CD4-positive, alpha-beta memory T cell (primary cell): ENCODE measurements at places on chromosomes 5 and 9.

GRCh38 chr5:32753051-32753450 is 41.9 kb downstream of the NPR3 start:
- H3K27ac ChIP-seq: no peak overlapping the region
- no peaks in the 10 kb centered on the region for H3K36me3 ChIP-seq
- no peaks in the 10 kb centered on the region for H3K4me1 ChIP-seq

DNA sequence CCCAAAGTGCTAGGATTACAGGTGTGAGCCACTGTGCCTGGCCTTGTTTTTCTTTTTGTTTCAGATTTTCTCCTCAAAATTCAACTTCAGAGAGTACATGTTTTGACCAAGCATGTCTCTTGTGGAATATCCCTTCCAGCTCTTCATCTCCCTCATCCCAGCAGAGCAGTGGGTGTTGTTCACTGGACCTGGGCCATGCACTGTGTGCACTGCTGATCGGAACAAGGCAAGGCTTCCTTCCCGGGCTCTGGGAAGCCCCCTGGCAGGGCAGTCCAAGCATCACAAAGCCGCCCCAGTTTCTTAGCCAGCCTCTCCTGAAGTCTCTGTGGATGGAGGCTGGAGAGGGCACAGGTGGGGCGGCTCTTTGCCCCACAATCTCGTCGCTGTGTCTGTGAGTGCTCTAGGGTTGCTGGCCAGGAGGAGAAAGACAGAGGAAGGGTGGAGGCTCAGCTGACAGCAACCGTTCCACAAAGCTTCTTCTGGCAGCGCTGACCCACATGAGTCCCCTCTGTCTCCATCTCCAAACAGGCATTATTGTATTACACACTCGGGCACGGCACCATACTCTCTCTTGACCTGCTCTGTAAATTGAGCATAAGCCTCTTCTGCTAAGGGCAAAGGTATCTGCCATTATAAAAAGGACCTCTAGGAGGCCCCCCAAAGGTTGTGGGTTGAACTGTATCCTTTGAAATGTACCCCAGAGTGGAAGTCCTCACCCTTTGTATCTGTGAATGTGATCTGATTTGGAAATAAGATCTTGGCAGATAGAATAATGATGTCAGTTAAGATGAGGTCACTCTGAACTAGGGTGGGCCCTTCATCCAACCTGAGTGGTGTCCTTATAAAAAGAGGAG is 89.6 kb downstream of the TARS1 start:
- H3K4me3 ChIP-seq: no peak overlapping the region
- no peaks in the 10 kb centered on the region for H3K4me1 ChIP-seq
- DNase-seq: no peak
- H3K27me3 ChIP-seq: no peaks in the 10 kb centered on the region

DNA sequence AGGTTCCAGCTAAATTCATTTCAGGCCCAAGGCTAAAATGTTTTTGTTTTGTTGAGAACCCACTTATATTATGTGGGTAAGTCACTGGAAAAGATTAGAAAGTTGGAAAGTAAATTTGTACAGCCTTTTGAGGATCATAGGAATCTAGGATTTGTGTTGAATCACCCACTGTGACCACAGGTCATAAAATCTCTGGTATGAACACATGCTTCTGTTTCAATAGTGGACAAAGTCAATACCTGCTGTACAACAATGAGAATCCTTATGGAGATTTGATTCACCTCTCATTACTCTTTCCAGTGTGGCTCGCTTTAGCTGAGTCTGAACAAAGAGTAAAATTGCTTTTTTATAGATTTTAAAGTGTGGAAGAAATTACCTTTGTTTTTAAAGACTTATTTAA is 369.5 kb downstream of the TMEM167A start:
- H3K4me3 ChIP-seq: no peak overlapping the region
- H3K36me3 ChIP-seq: no peaks in the 10 kb centered on the region
- no peak for DNase-seq
- no peaks in the 10 kb centered on the region for H3K4me1 ChIP-seq
- no peak overlapping the region for H3K27ac ChIP-seq

GRCh38 chr5:1220831-1221230 is 4.3 kb upstream of the SLC6A18 start:
- no peak for DNase-seq
- H3K27me3 ChIP-seq: no peaks in the 10 kb centered on the region
- no peaks in the 10 kb centered on the region for H3K4me1 ChIP-seq

DNA sequence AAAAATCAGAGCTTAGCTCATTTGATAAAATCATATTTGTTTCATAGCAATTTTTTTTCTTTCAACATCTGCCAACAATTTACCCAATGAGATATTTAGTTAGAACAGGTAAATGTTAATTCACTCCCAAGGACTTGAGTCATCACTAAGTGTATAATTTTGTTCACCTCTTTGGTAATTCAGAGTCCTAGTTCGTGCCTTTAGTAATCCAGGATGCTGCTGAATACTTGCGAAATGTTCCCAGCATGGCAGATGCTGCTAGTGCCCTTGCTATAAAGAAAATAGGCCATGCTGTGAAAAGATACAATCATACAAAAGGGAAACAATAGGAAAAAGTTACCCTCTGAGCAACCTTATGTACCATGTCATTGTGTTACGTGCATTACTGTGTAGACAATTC is 210.5 kb downstream of the CSNK1G3 start:
- H3K27ac ChIP-seq: no peak overlapping the region
- DNase-seq: no peak
- no peaks in the 10 kb centered on the region for H3K4me1 ChIP-seq
- no peaks in the 10 kb centered on the region for H3K36me3 ChIP-seq

DNA sequence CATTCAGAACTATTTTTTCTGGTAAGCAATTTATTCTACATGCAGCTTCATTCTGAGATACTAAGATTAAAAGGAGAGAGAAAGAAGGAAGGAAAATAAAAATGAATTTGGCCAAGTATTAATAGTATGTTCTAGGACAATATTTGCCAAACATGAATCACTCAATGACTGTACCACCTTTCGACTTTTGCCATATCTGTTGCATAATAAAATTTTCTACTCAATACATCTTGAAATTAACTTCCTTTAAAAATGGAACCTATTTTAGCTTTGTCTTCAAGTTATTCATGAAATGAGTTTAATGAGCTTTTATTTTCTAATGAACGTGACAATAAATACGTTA is 111.8 kb downstream of the MARCHF3 start:
- no peak overlapping the region for H3K27ac ChIP-seq
- no peaks in the 10 kb centered on the region for H3K4me1 ChIP-seq
- no peak overlapping the region for H3K4me3 ChIP-seq

- H3K4me3 ChIP-seq: no peak overlapping the region
- no peaks in the 10 kb centered on the region for H3K36me3 ChIP-seq
- no peaks in the 10 kb centered on the region for H3K27me3 ChIP-seq
- no peak overlapping the region for H3K27ac ChIP-seq
- no peak for DNase-seq
Observed at GRCh38 chr5:82106756-82107155, 134.9 kb downstream of the ATG10 start.

DNA sequence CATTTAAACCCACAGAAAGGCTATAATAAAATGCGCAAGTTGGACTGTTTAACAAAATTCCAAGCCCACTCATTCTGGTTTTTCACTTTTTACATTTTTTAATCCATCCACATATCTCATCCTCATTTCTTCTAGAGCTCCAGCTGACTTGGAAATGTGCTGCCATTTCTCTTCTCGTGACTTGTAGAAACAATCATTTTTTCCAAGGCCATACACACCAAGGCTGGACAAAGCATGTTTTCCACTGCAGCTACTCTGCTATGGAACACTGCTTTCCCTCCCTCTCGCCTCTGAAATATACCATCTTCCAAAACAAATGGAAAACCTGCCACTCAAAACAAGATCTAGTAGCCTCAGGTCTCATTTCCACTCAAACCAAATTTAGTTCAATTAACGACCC is 141.1 kb downstream of the ESM1 start:
- H3K4me1 ChIP-seq: no peaks in the 10 kb centered on the region
- no peak for DNase-seq
- H3K36me3 ChIP-seq: no peaks in the 10 kb centered on the region
- H3K27me3 ChIP-seq: no peaks in the 10 kb centered on the region
- H3K4me3 ChIP-seq: no peak overlapping the region
- no peak overlapping the region for H3K27ac ChIP-seq

- no peaks in the 10 kb centered on the region for H3K4me1 ChIP-seq
- no peak overlapping the region for H3K4me3 ChIP-seq
- DNase-seq: no peak
Observed at GRCh38 chr5:137545956-137546355, 46.8 kb upstream of the SPOCK1 start.

DNA sequence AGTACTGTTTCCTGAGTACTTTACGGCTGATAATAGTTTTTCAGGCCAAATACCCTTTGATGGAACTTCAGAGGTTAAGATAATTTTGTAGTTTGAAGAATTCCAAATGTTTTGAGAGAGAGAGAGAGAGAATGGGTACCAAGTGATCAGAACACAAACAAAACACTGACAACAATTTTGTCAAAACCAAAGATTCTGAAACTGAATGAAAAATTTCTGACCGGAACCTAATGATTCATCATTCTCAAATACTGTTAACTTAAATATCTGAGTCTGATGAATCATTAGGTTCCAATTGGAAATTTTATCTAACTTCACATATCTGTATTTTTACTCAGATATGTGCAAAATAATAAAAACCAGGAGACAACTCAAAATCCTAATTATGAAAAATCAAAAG is 4.0 kb downstream of the LMBRD2 start:
- no peaks in the 10 kb centered on the region for H3K36me3 ChIP-seq
- H3K4me3 ChIP-seq: no peak overlapping the region
- peaks cover 41% of the 10 kb centered on the region for H3K4me1 ChIP-seq
- H3K27me3 ChIP-seq: no peaks in the 10 kb centered on the region

GRCh38 chr5:38453506-38453905 is 102.9 kb downstream of the LIFR start:
- peak; percentile 79 for DNase-seq
- H3K27me3 ChIP-seq: peaks cover 17% of the 10 kb centered on the region
- H3K27ac ChIP-seq: no peak overlapping the region

- H3K4me1 ChIP-seq: no peaks in the 10 kb centered on the region
- no peaks in the 10 kb centered on the region for H3K27me3 ChIP-seq
- DNase-seq: no peak
- H3K36me3 ChIP-seq: no peaks in the 10 kb centered on the region
- no peak overlapping the region for H3K27ac ChIP-seq
Observed at GRCh38 chr9:88258024-88258423, 119.7 kb upstream of the SPATA31C2 start.

DNA sequence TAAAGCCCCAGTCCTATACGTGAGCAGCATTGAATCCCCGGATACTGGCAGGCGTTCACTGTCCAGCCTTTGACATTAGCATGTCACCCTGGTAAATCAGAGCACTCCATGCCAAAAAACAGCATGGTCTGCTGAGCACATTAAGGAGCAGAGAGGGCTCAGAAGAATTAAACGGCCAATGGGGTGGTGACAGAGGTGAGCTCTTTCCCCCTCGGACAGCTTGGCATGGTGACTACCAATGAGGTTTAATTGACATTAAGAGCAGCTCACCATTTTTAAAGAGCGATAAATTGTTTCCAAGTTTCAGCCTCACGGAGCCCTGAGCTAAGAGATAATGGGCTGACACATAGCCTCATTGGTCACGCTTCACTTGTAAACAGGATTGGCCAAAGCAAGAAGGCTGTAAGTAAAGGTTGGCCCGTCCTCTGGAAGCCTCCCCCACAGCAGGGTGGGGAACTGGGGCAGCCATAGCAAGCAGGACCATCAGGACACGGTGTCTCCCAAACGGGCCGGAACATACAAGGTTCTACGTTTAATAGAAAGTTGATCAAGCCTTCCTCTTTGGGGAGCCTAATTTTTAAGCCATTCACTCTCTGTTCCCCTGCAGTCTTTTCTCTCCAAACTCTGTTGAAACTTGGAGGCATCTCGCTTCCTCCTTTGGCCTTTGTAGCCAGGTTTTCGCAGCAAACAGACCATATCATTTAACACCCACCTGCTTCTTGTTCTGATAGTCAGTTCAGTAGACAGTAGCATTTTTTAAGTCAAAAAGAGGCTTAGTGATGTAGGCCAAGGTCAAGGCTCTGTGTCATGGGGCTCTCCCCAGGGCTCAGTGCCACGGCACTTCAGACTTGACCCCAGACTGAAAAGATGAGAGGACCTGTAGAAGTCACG is 25.9 kb downstream of the QRFP start:
- no peak overlapping the region for H3K4me3 ChIP-seq
- DNase-seq: no peak

DNA sequence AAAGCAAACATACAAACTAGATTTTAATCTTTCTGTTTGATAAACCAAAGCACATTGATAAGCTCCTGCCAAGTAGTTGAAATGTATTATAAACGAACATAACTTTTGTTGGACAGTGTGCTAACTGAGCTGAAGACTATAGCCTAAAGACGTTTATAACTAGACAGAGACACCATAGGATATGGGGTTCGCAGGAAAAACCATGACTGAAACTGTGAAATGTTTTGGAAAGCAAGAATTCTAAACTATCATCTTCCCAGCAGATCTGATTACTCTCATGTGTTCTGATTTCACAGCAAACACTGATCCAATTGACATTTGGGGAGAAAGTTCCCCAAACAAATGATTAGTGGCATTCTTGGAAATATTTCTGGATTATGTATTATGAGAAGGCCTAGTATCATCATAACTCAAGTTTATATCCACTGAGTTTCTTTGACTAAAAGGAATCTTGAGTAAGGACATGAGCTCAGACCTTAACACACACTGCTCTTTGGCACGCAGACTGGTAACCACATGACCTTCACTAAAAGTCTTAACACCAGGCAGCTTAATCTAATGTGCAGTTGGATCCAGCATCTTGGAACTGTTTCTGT is 375.2 kb downstream of the ZNF608 start:
- H3K4me1 ChIP-seq: no peaks in the 10 kb centered on the region
- no peaks in the 10 kb centered on the region for H3K27me3 ChIP-seq
- H3K27ac ChIP-seq: no peak overlapping the region
- DNase-seq: no peak
- H3K4me3 ChIP-seq: no peak overlapping the region
- no peaks in the 10 kb centered on the region for H3K36me3 ChIP-seq

DNA sequence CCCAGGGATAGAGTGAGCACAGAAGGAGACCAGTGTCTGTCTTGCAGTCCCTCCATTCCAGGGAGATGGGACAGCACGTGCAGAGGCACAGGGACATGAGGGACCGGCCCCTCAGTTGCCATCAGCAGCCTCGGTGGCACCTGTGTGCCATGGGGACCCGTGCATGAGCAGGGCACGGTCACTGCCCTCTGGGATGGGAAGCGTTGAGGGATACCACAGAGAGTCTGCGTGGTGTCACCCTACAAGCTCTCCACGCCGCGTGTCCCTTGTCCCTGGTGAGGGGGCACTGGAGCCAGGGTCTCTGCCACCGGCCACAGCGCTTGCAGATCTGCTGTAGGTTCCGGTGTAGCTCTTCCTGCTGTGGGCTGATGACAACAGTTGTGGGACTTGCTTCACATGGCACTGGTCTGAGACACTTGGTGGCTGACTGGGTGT is 108.1 kb downstream of the CACNA1B start:
- no peaks in the 10 kb centered on the region for H3K27me3 ChIP-seq
- no peaks in the 10 kb centered on the region for H3K4me1 ChIP-seq
- H3K4me3 ChIP-seq: no peak overlapping the region
- no peaks in the 10 kb centered on the region for H3K36me3 ChIP-seq
